Right atrium auricular region (tissue), 2 donors: ENCODE measurements at places on chromosomes 11 and 22. TPM values are rescaled to one million over a fixed set of nuclear protein-coding genes. Genes with fewer than 3 reads are reported as not detected.

CRYBB2 gene
- not detected for total RNA-seq

- no peaks in the 10 kb centered on the region for H3K27me3 ChIP-seq
- no peak overlapping the region for H3K4me3 ChIP-seq
Measured at GRCh38 chr11:18703001-18703763, 4.6 kb downstream of the TMEM86A start.

DNA sequence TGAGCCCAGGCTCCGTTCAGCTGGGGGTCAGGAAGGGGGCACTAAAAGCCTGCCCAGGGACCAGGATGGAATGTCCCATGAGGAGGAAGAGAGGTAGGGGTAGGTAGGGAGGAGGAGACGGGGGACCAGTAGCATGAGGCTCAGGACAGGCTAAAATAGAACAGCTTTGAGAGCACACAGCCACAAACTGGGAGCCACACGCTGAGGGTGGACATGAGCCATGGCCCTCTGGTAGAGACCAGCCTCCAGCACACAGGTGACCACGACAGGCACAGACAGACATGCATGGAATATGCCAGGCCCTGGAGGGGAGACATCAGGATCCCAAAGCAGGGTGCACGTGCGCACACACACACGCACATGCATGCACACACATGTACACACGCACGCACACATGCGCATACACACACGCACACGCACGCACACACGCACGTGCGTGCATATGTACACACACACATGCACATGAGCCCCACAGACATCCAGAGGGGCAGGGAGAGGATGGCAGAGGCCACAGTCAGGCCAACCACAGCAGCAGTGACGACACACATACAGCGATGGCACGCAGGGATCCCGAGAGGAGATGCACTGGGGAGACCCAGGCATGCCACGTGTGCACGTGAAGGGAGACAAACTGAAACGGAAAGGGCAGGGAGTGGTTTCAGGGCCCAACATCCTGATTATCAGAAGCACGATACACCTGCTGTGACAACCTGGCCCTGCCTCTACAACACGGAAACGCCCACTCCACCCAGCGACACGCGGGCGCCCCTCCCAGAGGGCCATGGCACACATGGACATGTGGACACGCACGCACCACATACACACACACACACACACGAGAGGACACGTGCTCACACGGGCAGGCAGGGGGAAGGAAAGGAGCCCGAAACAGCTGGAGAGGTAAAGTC, 25.7 kb downstream of the LRRC10B start:
- H3K4me1 ChIP-seq: peaks cover 70% of the 10 kb centered on the region
- no peak overlapping the region for H3K4me3 ChIP-seq
- H3K27ac ChIP-seq: peak overlapping the region; percentile 89
- no peaks in the 10 kb centered on the region for H3K36me3 ChIP-seq

- no peak overlapping the region for H3K27ac ChIP-seq
- no peaks in the 10 kb centered on the region for H3K4me1 ChIP-seq
- H3K4me3 ChIP-seq: no peak overlapping the region
- no peak for DNase-seq
- no peaks in the 10 kb centered on the region for H3K27me3 ChIP-seq
- H3K36me3 ChIP-seq: peaks cover 6% of the 10 kb centered on the region
Measured at GRCh38 chr11:75916882-75917281, 101.9 kb downstream of the UVRAG start.

GRCh38 chr11:76766521-76766920, 16.6 kb upstream of the TSKU start:
- DNase-seq: no peak
- no peaks in the 10 kb centered on the region for H3K36me3 ChIP-seq
- no peaks in the 10 kb centered on the region for H3K27me3 ChIP-seq
- no peaks in the 10 kb centered on the region for H3K4me1 ChIP-seq
- no peak overlapping the region for H3K27ac ChIP-seq

CRACR2B gene
- 29.7 TPM for total RNA-seq

DNA sequence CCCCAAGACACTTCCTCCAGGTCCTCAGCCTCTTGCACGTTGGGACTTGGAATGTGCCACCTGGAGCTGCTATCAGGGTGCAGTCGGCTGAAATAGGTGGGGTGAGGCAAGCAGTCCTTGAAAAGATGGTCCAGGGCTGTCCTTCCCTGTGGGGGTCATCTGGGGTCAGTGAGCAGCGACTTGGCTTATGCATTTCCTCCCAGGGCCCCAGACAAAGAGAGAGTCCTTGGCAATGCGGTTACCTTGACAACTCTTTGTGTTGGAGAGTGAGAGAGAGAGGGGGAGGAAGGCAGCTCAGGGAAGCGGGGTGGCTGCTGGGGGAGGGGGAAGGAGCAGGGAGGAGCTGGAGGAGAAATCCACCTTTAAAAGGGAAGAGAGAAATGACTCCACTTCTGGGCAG, 93.8 kb downstream of the MIAT start:
- no peak for DNase-seq
- H3K4me1 ChIP-seq: no peaks in the 10 kb centered on the region
- no peak overlapping the region for H3K4me3 ChIP-seq
- H3K27ac ChIP-seq: no peak overlapping the region
- no peaks in the 10 kb centered on the region for H3K36me3 ChIP-seq
- no peaks in the 10 kb centered on the region for H3K27me3 ChIP-seq
